ENCODE measurements at places on chromosomes 16 and 17.

DNA sequence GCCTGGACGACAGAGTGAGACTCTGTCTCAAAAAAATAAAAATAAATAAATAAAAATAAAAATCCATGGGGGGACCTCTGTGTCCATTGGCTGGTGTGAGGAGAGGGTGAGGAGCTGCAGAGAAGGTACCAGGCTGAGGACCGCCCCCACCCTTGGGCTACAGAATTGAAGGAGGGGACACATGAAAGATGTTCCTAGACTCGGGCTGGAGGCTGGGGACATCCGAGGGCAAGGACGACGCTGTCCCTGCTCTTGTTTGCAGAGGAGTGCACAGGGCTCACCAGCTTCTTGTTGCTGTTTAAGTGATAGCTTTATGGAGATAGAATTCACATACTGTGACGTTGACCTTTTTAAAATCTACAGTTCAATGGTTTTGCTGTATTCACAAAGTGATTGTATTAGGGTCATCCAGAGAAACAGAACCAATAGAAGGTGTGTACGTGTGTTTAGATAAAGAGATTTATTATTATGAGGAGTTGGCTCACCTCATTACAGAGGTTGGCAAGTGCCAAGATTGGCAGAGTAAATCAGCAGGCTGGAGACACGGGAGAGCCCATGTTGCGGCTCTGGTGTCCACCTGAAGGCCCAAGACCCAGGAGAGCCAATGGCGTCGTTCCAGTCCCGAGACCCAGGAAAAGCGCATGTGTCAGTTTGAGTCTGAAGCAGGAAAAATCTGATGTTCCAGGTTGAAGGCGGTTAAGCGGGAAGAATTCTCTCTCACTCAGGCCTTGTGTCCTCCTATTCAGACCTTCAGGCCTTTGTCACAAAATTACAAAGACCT, 320.7 kb downstream of the SEC14L1 start:
- no peak for DNase-seq

- no peak for DNase-seq
Measured at GRCh38 chr17:61395983-61396585, 3.6 kb upstream of the TBX2 start.

DNA sequence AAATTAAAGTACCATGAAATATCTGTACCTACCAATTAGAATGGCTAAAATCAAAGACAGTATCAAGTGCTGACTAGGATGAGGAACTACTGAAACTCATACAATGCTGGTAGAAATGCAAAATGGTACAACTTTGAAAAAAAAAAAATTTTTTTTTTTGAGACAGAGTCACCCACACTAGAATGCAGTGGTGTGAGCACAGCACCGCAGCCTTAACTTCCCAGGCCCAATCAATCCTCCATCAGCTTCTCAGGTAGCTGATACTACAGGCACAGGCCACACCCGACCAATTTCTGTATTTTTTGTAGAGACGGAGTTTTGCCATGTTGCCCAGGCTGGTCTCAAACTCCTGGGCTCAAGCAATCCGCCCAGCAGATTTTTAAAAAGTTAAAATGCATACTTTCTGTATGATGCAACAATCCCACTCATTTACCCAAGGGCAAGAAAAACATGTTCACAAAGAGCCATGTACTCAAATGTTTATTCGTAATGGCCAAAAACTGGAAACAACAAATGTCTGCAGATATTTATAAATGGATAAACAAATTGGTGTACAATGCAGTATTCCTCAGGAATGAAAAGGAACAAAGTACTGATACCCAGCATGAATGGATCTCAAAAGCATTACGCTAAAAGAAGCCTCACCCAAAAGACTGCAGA, 8.7 kb downstream of the SMURF2 start:
- no peak for DNase-seq

- no peak for DNase-seq
Measured at GRCh38 chr17:82803185-82803584, 36.6 kb downstream of the ZNF750 start.

DNA sequence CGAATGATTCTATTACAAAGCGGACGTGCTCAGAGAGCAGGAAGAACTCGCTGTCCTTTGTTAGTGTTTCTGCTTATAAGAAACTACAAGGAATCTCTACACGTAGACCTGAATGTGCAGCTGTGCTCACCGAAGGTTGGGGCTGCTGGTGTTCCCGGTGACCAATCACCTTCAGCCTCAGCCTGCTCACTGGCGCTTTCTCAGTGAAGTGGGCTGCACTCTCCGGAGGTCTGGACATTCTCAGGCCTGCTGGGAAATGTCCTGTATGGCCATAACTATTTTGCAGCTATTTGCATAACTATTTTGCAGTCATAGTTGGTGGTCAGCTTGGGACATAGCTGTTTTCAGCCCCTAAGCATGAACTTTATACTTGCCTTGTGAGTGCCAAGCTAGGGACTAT, 9.7 kb upstream of the CIAO3 start:
- DNase-seq = no peak

DNA sequence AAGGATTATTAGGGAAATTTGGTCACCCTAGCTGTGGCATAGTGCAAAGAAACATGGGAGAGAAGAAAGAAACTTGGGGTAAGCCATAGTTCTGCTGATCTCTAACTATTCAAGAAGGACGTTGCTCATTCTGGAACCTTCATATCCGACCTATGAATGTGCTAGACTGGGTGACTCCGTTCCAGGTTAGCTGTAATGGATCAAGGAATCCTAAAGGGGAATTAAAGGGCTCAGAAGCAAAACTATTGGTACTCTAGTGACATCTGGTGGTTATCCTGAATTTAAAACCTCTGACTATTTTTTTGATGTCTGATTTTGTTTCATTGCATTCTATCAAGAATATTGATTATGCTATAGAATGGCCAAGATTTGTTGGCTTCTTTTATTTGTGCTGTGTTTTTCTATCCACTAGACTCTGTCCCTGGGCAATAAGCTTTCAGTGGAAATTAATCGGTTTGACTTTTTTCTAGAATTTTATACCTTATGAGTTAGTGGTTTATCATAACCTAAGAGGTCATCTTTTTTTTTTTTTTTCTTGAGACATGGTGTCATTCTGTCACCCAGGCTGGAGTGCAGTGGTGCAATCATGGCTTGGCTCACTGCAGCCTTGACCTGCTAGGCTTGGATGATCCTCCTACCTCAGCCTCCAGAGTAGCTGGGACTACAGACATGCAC, 19.5 kb downstream of the PCTP start:
- DNase-seq = no peak

GRCh38 chr16:535446-536405, 8.2 kb downstream of the CAPN15 start:
- no peak for DNase-seq

DNA sequence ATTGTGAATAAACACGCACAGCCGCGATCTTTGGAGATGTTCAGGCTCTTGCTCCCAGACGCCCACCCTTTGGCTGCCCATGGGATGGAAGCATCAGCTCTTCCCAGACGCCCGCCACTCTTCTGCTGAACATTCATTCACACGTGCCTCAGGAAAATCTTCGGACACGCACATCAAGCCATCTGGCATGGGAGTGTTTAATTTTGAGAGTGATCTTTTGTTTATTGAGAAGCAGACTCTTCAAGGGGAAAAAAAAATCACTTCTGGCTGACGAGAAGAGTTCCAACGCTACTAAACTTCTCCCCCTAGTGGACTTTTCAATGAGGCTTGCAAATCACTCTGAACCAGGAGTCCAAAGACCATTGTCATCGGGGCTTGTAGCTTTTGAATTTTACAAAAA, 62.0 kb upstream of the NUDT7 start:
- DNase-seq = no peak

Measured in stimulated activated CD4-positive, alpha-beta T cell treated with anti-CD3 and anti-CD28 coated beads, Interleukin-12 subunit alpha, Interleukin-12 subunit beta, amount 100 ng/mL, for 48 hours (primary cell).